IPS DF 6.9 (cell line): ENCODE measurements at places on chromosomes 5 and 9.

DNA sequence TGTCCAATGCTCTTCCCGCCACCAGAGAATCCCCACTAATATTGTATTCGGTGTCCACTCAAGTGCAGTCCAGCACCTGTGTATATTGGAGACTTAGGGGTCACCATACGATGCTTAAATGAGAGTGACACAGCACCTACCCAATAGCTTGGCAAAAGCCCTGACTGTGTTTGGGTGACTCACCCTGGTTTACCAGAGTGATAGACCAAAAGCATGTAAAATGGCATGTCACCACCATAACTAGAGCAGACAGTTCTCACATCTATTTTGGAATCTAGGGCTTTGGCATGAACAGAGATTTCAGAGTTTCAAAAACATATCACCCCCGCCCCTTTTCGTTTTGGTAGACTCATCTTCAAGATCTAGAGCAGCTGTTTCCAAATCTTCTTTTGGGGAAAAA, 217.3 kb upstream of the RASEF start:
- DNase-seq = no peak

DNA sequence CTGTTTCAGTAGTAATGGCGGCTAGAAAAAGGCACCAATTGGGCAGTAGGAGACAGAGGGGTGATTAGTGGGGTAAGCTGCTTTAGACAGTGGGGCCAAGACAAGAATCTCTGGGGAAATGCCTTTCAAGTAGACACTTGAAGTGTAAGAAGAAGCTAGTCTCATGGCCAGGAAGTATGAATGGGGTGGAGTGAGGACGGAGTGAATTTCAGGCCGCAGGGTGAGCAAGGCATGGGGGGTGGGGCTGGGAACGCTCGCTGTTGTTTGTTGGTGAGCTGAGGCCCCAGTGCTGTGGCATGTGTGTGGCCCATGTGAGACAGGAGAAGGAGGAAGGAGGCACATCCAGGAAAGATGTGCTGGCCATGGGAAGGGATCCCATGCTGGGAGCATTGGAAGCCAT, 149.2 kb upstream of the NFIL3 start:
- DNase-seq = no peak

- no peak for DNase-seq
Observed at GRCh38 chr9:87659534-87660419, 66.1 kb upstream of the CTSL start.

DNA sequence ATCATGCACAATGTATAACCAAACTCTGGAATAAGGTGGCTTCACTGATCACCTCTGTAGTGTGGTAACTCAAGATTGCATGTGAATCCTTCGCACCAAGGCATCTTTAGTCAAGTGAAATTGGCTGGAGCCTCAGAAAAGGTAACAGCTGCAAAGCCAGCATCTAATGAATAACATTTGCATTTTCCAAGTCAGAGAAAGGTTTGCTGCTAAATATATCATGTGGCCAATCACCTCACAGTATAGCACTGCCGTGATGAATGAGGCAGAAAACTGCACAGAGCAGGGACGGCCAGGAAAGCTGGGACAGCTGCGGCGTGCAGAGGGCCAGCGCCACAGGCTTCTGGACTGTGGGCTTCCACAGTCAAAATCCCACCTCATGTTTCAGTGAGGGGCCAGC, 18.5 kb downstream of the MRPS27 start:
- DNase-seq = no peak

DNA sequence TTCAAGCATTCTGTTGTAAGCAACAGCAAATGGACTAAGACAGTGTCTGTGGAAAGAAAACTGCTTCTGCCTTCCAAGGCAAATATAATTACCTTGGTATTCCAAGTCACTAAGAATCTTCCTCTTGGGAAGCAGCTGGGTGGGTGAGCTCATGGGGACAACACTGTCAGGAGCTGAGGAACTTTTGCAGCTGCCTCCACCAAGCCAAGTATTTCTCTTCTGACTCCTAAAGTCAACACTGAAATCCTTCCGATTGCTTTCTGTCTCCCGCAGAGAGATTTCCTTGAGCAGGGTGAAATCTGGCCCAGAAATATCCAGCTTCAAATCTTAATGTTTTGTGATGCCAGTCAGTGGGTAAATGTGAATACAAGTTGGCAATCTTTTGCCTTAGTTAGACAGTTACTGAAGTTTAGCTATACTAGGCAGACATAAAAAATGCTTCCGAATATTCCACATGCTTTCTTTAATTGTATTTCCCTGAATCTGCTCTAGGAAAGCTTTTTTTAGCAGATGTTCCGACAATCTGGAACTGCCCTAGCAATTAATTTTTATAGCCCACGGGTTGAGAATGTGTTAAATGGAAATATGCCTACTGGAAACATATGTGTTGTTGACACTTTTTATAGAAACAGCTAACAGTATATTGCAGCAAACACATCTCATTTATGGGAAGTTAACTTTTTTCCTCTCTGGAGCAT, 369.9 kb upstream of the DAB2 start:
- no peak for DNase-seq

GRCh38 chr5:8417316-8418048, 548.5 kb downstream of the MTRR start:
- no peak for DNase-seq

DNA sequence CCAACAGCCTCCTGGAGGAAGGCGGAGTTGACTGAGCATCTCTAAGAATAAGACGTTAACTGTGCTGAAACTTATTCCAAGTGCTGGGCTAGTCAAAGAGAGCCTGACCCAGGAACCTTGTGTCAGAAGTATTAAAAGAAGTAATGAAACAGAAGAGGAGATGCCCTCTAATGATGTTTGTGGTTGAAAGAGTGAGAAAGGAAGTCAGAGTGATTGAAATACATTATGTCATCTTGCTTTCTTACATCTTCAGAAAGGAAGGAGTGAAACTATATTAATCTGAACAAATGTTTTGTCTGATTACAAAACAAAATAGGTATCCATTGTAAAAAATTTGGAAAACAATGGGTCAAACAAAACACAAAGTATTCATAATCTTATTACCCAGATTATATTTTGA, 460.7 kb downstream of the NTRK2 start:
- no peak for DNase-seq
